ENCODE measurements at places on chromosomes 2 and 18. TPM values are rescaled to one million over a fixed set of nuclear protein-coding genes. Genes with fewer than 3 reads are reported as not detected.

The CFLAR gene
- 192 TPM for total RNA-seq

The GCG gene
- not detected for total RNA-seq

The ARHGEF4 gene
- 0.30 TPM for total RNA-seq

The TLX2 gene
- 3.3 TPM for total RNA-seq

The DSG1 gene
- total RNA-seq = not detected

The TMEM163 gene
- total RNA-seq = 2.3 TPM

The AAK1 gene
- 115 TPM for total RNA-seq

GRCh38 chr2:104572834-104573233 lies 281.1 kb upstream of the POU3F3 start:
- no peak for DNase-seq

GRCh38 chr18:11937874-11938478 lies 29.9 kb upstream of the MPPE1 start:
- DNase-seq = peak; percentile 76

DNA sequence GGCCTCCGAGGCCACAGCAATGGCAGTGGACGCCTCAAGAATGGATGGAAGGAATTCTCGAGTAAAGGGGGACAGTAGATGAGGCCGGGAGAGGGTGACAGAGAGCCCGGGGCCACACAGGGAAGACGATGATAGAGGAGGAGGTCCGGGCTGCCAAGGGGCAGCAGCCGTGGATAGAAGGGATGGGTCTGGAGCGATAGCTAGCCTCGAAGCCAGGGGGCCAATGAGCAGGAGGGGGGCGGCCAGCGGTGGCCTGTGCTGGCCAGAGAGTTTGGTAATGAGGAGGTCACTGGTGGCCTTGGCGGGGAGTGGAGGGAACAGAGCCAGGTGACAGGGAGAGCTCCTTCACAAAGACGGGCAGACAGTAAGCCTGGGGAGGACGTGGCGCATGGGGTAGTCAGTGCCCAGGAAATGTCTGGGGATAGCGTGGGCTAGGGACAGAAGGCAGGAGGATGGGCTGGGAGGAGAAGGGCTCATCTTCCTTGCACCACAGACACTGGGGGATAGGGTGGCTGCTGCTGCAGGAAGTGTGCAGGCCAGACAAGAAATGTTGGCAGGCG lies 87.8 kb upstream of the ASB18 start:
- DNase-seq = no peak

DNA sequence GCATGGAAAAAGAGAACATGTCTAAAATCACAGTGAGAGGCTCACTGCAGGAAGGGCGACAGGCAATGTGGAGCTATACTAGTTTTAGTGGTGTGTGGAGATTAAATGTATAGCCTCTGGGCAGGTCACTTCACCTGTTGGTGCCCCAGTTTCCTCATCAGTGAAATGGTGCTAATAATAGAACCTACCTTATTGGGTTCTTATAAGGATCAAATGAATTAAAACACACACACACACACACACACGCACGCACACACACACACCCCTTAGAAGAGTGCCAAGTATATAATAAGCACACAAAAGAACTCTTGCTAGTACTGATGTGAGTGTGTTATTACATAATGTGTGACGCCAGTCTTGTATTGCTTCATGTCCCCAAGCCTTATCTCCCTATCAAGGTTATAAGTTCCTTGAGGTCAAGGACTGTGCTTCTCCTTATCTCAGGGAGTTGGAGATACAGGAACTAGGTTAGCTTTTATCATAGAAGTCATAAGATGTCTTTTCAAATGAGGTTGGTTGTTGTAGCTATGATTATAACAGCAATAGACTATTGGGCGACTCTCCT lies 98.0 kb upstream of the CXCR4 start:
- no peak for DNase-seq

DNA sequence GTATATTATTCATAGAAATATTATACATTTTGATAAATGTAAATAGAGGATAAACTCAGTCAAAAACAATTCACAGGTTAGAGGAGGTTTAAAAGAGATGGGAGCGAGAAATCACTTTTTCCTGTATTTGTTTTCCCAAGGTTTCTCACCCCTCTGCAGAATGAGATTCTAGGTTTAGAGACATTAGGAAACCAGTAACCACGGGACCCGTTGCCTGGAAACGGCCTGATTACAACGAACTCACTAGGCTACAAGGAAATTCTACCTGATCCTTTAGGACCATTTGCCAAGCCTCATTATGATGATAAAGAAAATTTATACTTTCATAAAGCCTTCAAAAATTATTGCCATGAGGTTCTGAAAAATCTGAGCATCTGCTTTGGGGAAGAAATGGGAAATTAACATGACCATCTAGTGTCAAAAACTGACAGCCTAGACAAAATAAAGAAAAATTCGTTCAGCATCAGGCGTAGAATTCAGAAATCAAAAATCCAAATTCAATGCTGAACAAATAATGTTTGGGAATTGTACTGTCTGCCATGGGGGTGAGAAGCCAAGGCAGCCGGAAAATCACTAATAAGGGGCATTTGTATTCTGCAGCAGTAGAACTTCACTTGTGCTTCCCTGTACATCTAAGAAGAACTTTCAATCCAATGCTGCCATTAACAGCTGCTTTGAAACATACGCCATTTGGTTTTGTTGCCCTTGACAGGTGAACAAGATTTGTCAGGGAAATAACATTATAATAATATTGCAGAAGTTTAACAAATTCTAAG lies 262.3 kb downstream of the NRXN1 start:
- DNase-seq = no peak

- DNase-seq = no peak
Observed at GRCh38 chr18:666628-667027, 9.2 kb downstream of the TYMS start.

DNA sequence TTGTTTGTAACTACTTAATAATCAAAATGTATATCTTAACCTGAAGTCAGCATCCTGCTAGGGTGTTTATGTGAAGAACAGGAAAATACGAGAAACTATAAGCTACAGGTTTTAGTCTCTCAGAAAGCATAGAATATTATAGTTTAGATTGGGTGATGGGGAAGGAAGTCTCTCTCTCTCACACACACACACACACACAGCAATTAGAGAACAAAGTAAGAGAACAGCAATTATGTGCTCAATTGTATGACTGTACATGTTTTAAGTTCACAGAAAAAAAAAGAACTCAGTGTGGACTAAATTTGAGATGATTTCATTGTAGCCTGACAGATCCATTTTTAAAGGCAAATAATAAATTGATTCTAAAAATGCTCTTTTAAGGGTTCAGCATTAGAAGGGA lies 94.3 kb upstream of the ZNF516 start:
- DNase-seq = no peak

- DNase-seq = peak; percentile 26
Observed at GRCh38 chr2:134290358-134290757, 36.5 kb downstream of the MGAT5 start.

DNA sequence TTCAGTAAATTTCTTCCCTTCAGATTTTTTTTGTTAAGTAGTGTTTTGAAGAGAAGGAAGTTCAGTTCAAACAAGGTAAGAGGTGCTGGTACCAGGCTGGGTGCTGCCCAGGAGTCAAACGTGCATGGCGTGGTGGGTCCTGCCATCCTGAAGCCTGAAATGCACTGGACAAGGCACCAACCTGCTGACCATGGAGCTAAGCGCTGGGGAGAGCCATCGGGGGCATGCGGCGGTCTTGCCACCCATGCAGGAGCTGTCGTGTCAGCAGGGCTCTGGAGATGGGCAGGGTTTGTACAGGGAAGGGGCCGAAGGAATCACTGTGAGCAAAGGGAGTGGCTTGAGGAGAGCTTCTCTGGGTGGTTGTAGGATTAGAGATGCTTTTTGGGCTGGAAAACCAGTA lies 126.6 kb downstream of the GBX2 start:
- DNase-seq = no peak

DNA sequence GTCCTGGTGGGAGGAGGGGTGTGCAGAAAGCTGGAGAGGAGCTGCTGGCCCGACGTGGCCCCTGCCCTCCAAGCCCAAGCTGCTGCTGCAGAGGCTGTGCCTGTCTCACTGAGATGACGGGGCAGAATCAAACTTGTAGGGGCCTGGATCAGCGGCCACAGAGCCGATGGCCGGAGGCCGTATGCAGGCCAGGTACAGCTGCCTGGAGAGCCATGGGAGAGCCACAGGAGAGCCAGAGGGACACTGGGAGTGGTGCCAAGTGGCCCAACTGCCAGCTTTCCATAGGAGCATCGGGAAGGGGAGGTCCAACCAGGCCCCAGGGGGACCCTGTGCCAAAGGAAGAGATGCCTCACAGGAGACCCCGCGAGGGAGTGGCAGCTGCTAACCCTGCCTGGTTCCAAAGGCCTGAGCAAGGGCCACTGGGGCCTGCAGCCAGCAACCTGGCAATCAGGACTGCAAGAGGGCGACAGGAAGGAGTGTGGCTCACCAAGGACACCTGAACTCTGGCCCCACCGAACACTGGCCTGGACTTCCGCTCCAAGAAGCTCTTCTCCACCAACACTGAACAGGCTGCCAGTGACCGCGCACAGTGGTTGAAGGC lies 70.7 kb downstream of the HDAC4 start:
- no peak for DNase-seq

DNA sequence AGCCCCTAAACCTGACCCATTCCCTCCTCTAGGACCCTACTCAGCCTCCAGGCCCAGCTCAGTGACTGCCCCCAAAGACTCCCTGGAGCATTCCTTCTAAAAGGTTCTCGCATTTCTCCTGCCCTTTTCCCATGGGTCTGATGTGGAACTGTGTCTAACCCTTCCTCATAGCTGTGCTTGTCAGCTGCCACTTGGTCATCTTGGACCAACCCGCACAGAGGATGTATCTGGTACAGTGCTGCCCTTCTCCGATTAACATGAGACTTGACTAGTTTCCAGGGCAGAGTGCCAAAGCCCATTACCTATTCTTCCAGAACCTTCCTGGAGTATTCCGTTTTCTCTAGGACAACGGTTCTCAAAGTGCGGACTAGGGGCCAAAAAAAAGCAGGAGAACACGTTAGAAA lies 518 bp upstream of the NFU1 start:
- no peak for DNase-seq

- no peak for DNase-seq
Observed at GRCh38 chr18:35974181-35974580, 1.7 kb downstream of the RMP24 start.

DNA sequence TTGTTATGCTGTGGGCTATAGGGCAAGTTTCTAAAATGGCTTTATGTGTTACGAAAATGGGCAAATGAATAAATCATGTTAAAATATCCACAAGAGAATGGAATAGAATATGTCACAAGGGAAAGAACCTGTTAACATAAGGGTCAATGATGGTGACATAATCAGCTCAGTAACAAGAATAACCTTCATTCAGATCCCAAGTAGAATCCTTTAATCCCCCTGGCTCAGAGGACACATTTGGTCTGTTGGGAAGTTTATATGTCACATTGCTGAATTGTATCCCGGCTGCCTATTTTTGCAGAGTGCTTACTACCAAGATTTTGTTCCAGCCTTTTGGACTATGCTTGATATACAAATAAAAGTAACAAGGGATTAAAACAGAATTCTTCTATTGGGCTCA lies 13.1 kb upstream of the LGALSL start:
- no peak for DNase-seq
